ENCODE measurements at places on chromosomes 2 and 18.

- peak; percentile 77 for DNase-seq
These were observed 16.7 kb upstream of the MRO start for GRCh38 chr18:50836521-50836957.

GRCh38 chr2:134261398-134262131, 7.7 kb downstream of the MGAT5 start:
- DNase-seq, result peak; percentile 51

- DNase-seq, result peak; percentile 81
These were observed 303.1 kb upstream of the FBXO11 start for GRCh38 chr2:48209214-48209885.

GRCh38 chr2:119734047-119734446, 25.7 kb upstream of the PTPN4 start:
- DNase-seq, result no peak

DNA sequence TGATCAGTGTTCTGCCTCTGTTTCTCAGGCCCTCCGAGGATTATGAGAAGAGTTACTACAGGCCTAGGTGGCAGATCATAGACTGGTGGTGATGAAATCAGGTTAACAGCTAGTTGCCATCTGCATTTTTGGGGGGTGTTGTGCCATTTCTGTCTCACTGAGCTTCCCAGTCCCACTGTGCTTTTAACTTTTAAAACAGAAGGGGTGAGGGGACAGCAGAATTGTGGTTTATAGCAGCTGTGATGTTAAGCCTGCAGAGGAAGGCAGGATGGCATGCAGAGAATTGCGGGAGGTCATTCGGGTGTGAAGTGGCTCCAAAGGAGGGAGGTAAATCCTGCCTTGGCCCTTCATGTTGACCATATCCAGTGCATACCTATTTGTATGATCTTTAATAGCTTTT, 5.0 kb downstream of the CAB39 start:
- DNase-seq, result no peak

DNA sequence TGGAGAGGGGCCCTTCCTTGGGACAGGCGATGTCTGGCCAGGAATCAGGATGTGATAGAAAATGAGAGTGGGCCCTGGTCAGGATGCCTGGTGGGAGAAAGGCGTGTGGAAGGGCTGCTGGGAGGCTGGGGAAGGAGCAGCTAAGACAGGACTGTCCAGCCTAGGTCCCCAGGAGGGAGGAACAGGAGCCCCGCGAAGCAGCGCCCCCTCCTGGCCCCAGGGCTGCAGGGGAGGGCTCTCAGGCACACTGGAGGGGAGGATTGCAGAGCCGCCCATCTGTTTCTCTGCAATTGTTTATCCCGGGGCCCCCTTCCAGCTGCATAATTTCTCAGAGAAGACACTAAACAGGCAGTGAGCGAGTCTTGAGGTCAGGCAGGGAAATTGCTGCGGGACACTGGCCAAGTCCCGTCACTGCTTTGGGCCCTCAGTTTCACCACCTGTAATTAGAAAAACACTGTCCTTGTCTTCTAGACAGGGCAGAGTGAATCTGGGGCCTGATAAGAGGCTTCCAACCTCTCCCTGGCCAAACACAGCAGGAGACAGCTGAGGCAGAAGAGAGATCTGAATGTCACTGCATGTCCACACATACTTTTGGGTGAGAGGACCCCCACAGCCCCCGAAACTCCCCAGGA, 3.9 kb upstream of the NPPC start:
- no peak for DNase-seq

GRCh38 chr2:205902900-205903237, 183.1 kb downstream of the INO80D start:
- DNase-seq, result no peak

GRCh38 chr18:61001138-61001537, 332.1 kb upstream of the CDH20 start:
- DNase-seq, result peak; percentile 38

DNA sequence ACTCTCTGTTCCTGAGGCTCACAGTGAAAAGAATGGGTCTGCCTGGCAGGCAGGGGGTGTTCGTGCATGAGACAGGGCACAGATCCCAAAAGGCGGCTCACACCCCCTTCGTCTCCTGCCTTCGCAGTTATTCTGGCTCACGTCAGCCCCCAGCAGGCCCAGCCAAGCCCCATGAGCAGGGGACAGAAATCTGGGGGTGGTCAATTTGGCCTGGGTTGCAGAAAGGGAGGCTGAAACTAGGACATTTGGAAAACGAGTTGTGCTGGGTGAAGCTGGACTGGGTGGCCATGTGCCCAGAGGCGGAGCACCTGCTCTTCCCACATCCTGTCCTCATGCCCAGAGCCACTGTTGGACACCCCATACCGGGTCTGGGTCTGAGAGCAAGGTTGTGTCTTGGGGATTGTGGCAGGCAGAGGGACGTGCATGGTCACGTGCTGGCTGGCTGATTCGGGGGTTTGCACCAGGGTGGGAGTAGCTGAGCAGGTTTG, 99.0 kb upstream of the MCFD2 start:
- no peak for DNase-seq

DNA sequence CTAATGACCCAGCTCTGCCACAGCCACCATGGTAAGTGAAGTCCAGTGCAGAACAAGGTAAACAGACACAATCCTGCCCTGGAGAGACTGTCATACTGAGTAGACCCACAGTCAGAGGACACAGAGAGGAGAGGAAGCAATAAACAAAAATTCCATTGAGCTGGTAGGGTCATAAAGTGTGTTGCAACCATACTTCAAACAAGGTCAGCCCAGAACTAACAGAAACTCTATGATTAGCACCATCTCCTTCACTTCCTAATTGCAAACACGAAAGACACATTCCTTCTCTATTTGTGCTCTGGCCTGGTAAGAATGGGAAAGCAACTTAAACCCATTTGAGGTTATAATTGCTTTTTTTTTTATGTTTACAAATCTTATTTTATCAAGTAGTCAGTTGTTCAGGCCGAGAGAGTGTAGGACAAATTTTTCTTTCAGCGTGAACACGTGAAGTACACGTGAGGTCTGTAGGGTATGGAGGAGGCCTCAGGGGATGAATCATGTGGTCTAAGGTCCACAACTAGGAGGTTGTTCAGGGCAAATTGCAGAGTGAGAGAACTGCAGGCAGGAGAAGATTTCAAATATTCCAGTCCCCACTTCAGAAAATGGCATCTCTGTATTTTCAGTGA, 71.4 kb upstream of the GLS start:
- no peak for DNase-seq

- no peak for DNase-seq
These were observed 5.8 kb downstream of the SH3RF3 start for GRCh38 chr2:109134741-109135358.

DNA sequence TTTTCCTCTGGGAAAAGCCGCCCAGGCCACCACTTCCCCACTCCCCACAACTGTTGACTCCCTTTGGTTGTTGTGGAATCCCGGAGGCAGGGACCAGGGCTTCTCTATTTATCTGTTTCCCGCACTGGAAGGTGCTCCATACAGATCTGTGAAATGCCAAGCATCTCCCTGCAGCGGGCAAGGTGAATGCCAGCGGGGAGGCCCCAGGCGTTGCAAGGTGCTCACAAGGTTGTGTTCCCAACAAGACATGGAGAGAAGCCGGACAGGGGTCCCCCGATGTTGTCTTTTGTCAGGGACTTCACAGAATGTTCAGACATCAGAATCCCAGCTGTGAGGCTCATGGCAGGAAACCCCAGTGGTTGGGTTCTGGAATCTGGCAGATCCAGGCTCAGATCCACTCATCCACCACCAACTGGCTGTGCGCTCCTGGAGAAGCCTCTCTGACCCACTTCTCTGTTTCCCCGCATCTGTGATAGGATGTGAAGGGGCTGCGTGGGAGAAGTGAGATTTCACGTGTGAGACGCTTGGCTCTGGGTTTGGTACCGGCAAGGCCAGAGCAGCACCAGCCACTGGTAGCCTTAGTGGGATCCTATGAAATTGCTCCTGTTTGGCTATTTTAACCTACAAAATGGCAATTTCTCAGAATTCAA, 8.6 kb upstream of the NEU2 start:
- no peak for DNase-seq

DNA sequence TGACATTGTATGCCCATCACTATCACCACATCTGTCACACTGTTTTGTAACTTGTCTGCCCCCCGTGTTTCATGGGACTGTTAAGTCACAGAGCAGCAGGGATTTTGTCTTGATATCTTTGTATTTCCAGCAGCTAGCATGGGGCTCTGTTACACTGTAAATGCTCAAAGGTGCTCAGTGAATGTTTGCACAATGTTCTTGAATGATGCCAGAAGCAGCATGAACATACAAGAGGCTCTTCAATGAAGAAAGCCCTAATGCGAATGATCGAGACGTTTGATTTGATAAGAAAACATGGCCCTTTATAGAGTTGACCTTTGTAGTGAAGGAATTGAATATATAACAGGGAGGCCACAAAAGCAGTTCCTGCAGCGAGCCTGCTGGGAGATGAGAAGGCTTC, 120.9 kb upstream of the TTC39C start:
- no peak for DNase-seq

DNA sequence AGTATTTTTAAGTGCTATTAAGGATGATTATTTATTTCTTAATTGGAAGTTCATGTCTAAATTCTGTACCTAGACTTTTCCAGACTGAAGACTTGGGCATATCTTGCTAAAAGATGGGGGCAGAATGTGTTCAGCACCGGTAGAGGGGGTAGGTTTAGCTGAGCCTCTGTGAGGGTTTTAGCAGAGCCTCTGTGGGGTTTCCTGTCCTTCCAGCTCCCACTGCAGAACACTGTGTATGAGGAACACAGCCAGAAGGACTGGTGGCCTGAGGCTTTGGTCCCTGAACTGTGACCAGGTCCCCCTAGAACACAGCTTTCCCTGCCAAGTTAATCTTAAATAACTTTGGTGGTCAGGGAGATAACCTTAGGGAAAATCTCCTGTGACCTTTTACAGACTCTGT, 123.4 kb upstream of the EPC2 start:
- no peak for DNase-seq

GRCh38 chr2:16952805-16953204, 287.2 kb upstream of the CYRIA start:
- no peak for DNase-seq

DNA sequence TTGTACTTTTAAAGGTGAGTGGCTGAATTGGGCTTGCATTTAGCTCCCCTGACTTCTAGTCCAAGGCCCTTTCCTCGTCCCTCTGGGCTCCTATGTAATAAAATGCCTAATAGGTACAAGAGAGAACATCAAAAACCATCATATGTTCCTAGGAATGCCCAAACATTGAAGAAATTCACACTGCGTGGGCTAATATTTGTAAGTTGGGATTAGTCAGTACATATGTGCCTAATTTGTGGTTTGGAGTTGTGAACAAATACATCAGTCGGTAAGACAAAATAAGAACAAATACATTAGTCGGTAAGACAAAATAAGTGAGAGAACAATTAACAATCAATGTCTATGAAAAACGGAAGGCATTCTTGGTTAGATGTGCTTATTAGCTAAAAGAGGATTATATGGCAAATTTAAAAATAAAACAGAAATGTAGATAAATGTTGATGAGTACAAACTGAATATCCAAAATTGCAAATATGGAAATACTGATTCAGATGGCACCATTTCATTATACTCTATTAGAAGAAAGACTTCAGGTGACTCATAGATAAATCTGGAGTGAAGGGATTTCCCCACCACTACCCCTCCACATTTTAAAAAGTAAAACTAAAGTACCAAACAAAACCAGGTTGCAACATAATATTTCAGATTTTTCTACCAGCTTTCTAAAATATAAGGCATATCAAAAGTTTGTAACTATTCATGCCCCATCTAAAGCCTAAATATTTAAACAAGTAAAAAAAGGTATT, 325.4 kb downstream of the ZEB2 start:
- DNase-seq, result peak; percentile 11

- peak; percentile 48 for DNase-seq
These were observed 40.6 kb downstream of the SPC25 start for GRCh38 chr2:168849610-168850009.

GRCh38 chr2:43041173-43041591, 185.2 kb downstream of the ZFP36L2 start:
- DNase-seq, result peak; percentile 26

DNA sequence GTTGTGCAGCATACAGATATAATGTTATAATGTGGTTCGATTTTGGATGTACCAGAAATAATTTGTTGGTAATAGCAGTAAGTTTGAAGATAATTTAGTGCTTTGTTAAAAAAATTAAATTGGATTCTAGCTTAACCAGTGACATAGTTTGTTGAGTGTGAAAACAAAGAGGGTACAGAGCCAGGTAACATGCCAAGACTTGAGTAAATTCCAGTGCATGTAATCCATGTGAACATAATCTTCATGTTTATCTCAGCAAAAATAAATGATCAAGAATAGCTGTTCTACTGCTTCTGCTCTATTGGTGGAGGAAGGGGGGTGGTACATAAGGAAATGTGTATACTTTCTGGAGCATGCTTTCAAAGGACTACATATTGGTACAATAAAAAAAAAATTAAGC, 165.8 kb downstream of the DNAH7 start:
- no peak for DNase-seq

DNA sequence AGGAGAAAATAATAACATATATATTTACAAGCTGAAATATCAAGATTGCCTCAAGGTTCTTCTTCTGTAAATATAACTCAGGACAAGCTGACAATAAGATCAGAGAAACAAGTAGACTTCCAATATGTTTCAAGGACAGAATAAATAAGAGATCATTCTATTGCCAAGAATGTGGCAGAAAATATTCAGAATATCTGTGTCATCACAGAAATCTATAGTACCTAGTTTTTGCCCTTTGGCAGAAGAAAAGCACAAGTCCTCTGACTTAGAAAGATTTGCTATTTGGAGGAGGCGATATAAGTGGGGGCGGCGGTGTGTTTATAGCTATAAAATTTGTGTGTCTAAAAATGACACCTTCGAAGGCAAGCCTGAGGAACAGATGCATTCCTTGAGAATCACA, 34.3 kb downstream of the ARHGAP15 start:
- no peak for DNase-seq

GRCh38 chr2:78978340-78978739, 47.2 kb upstream of the REG3G start:
- DNase-seq, result no peak

GRCh38 chr2:104836841-104837240, 17.1 kb upstream of the POU3F3 start:
- no peak for DNase-seq

GRCh38 chr2:204538182-204539018, 6.9 kb upstream of the PARD3B start:
- DNase-seq, result peak; percentile 73

DNA sequence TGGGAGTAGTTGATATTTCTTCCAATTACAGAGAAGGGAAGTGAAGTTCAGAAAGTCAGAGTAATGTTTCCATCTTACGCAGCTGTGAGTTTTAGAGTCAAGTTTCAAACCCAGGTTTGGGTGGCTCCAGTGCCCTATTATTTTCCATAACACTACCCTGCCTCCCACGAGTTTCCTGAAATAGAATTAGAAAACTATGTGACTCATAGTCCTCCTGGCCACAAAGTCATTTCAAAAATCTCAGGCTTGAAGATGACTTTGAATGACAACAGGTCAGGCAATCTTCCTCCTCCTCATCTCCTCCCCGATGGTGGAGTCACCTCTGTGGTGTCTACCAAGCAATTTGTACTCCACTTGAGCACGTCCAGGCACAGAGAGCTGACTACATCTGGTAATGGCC, 212.3 kb upstream of the TRIB2 start:
- peak; percentile 80 for DNase-seq

DNA sequence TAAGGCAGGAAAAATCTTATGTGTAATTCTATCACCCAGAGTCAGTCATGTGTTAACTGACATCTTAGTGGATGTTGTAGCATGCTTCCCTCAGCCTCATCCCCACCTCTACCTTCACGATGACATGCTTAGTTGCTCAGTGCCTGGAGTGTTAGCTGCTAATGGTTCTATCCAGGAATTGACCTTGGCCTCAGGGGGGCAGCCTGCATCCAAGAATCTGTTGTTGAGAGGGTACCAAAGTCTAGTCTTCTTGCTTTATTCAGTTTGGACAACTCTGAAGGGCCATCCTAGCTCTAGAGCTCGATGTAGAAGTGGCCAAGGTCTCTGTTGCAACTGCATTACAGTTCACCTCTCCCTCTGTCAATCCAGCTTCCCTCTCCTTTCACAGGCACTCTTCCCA, 61.2 kb downstream of the ACYP2 start:
- peak; percentile 61 for DNase-seq
